ENCODE measurements at places on chromosomes 2 and 18. TPM values are rescaled to one million over a fixed set of nuclear protein-coding genes. Genes with fewer than 3 reads are reported as not detected.

The CNGA3 gene
- total RNA-seq, result under 0.01 TPM

The UGT1A3 gene
- total RNA-seq, result not detected

The NEU2 gene
- total RNA-seq, result not detected

The PID1 gene
- 8.2 TPM for total RNA-seq

The EIF5B gene
- 22.8 TPM for total RNA-seq

The RPRD1A gene
- total RNA-seq, result 38.0 TPM

The CRYGC gene
- total RNA-seq, result not detected

The BMP10 gene
- total RNA-seq, result not detected

Measured in fibroblast of lung (primary cell).